ENCODE measurements at places on chromosomes 6 and 20.

DNA sequence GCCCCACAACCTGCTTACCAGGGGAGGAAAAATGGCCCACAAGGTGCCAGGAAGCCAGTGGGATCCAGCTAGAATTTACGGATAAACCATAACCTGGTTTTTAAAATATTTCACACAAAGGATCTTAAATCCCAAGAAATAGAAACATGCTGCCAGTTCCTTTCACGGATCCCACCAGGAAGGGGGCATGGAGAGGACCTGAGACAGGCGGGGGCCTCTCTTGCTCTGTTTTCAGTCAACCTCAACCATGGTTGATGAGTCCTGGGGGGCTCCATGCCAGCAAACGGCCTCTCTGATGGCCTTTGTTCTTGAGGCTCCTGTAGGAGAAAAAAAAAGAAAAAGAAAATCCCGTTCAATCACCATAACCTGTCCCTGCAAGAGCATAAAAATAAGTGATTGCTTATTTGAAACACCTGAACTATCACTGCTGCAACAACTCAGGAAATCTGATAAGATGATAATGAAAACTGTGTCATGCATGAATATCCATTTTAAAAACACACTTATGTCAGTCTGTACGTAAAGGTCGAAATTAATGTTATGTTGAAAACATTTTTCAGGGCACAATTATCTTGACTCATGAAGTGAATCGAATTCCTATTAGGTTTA is 125.8 kb upstream of the CST7 start:
- DNase-seq: no peak

DNA sequence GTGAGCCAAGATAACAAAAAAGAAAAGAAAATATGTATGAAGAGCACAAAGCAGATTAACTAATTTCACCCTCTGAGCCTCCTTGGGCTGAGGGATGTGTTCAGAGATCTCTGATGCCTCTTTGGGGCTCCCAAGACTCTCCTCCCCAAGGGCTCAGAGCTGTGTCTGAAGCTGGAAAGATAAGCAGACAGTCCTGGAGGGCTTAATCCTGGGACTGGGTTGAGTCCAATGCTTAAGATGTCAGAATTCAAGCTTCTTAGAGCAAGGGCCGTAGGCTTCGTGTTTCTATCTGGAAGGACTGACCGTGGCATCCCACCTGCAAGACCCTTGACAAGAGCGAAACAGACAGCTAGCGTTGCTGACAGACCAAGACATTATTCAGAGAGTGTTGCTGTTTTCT is 229.0 kb downstream of the ZMYND8 start:
- DNase-seq: no peak

DNA sequence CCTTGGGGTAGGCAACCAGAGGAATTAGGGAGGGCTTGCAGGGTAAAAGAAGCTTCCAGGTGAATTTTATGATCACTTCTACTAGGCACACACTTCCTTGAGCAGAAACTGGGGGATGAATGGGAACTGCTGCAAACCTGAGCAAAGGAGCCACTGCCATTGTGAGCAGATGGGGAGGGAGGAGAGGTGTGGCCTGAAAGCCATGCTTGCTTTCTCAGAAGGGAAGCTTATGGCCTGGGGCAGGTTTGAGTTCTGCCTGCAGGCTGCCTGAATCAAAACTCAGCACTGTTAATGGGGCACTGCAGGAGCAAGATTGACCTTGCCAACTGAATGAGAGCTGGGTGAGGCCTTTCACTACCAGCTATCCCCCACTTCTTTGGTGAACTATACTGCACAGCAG is 328.1 kb downstream of the NKAIN2 start:
- no peak for DNase-seq

DNA sequence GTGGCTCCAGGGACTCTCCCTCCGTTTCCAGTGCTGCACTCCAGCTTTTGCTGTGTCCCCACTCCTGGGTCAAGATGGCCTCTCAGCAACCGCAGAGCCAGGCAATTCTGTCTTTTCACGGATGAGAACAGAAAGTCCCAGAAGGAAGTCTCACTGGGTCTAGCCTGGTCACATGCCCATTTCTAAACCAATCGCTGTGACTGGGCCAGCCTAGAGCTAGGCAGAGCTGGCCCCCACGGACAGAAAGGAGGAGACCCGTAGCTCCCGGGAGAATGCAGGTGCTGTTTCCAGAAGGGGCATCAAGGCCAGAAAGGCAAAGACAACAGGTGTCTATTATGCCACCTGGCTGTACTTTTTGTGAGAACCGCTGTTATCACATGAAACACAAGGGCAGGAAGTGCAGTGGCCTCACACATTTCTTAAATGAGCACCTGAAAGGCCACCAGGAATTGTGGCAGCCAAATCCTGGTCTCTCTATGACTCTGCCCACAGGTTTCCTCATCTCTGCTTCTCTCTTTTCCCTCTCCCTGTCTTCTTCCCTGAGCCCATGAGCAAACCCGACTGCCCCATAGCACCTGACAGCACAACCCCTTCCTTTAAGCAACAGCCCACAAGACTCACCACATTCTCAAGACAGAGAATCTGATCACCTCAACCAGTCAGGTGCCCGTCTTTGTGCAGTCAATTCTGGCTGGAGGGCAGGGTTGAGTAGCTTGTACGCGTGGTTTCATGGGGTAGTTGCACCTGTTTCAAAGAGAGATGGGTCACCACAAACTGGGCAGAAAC is 37.1 kb upstream of the B4GALT5 start:
- no peak for DNase-seq
